ENCODE measurements at places on chromosomes 12 and 14. TPM values are rescaled to one million over a fixed set of nuclear protein-coding genes. Genes with fewer than 3 reads are reported as not detected.

DNA sequence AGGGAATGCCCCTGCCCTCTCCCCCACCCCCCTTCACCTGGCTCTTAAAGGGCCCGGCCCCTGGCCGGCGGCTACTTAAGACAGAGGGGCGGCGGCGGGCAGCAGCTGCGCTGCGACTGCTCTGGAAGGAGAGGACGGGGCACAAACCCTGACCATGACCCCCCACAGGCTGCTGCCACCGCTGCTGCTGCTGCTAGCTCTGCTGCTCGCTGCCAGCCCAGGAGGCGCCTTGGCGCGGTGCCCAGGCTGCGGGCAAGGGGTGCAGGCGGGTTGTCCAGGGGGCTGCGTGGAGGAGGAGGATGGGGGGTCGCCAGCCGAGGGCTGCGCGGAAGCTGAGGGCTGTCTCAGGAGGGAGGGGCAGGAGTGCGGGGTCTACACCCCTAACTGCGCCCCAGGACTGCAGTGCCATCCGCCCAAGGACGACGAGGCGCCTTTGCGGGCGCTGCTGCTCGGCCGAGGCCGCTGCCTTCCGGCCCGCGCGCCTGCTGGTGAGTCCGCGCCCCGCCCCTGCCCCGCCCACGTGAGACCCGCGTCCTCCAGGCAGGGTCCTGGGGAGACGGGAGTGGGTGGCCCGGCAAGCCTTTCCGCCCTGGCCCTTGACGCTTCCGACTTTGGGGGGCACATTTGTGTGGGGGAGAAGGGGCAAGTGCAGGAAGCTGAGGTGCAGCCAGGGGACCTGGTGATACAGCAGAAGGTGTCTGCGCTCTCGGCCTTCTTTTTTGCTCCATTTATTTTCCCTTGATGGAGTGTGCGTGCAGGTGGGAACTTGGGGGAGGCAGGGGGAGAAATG is at the start of gene IGFBP6:
Gene IGFBP6, plus strand, starts transcription at position 104 of the 790 bp plus-strand sequence. Its CDS starts 51 bp downstream, at position 155.
- no peak for DNase-seq

DNA sequence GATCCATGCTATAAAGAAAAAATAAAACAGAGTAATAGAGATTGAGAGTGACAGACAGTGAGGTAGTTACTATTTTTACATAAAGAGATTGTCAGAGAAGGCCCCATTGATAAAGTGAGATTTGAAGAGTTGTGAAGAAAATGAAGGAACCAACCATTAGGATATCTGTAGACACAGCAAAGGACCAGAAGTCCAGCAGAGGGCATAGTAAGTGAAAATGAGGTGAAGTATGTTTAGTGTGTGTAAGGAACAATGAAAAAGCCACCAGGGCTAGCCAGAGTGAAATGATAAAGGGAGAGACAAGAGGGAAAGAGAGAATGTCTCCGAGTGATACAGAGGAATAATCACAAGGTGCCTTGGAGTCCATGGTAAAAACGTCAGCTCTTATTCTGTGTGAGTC is 411.0 kb downstream of the NELL2 start:
- DNase-seq, result no peak

GRCh38 chr14:79193689-79194477 is 1017.4 kb downstream of the DIO2 start:
- DNase-seq, result no peak

DNA sequence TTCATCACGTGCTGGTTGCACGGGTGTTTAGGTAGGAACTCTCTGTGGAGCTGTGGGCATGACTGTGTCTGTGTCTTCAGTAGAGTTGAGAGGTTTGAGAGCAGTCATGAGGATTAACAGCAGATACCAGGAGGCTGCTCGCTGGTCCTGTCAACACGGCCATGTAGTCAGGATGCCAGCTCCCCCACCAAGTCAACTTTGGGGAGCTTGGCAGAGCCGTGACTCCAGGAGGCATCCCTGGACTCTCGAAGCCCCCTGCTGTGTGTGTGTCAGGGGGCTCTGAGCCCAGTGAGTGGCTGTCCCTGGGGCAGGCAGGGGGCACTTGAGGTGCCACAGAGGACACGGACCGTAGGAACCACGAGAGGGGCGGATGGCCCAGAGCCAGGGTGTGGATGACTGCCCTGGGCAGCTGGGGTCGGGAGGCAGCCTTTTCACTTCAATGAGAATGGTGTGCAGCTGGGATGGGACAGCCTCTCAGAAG is 7.2 kb upstream of the GPR132 start:
- no peak for DNase-seq

DNA sequence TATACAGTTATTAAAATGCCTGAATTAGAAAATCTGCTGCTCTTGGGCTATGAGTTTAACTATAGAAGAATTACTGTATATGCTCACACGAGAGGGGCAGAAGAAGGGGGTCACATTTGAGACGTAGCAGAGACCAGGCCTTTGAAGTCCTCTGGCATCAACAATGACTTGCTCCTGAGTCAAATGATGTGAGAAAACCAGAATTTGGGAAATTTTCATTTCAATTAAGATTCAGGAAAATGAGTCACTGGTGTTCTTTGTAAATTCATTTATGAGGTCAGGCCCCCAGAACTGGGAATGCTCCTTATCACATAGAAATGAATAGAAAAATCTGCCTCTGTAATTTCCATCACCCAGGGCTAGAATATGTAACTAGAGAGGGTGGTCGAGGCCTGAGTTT is 92.9 kb downstream of the APAF1 start:
- DNase-seq, result no peak

- DNase-seq, result no peak
Observed at GRCh38 chr12:26938701-26939062, 412 bp downstream of the FGFR1OP2 start.

DNA sequence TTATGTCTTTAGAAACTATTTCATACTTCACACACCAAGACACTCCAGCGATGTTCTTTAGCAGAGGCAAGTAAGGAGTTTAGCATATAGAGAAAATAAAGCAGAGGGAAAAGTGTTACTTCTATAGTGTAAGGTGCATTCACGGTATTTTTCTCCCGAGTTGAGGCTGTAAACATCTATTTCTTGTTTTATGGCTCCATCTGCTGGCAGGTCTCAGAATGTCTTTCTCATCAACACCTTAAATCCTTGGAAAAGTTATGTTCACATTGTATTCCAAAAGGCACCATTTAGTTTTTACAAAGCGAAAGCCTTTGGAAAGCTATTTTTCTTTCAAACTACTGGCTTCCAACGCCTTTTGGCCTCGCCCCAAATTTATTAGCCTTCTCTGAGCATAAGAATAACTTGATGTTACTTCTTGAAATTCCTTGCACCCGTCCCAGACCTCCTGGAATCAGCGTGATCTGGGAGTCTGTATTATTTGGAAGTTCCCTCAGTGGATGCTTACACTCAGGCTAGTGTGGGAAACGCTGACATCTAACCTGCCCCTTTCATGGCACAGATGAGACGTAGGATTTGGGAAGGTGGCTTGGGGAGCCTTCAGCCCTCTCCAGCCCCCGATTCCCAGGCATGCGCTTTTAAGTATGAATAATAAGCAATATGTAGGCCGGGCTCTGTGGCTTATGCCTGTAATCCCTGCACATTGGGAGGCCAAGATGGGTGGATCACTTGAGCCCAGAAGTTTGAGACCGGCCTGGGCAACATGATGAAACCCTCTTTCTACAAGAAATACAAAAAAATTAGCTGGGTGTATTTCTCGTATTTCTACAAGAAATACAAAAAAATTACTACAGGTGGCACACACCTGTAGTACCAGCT is 1.9 kb upstream of the PIWIL1 start:
- no peak for DNase-seq

The LHX5 gene
- not detected for total RNA-seq

- DNase-seq, result no peak
Observed at GRCh38 chr14:64118892-64119291, 175.3 kb downstream of the ESR2 start.

- DNase-seq, result no peak
Observed at GRCh38 chr12:114397978-114398881, 7.7 kb downstream of the TBX5 start.

- no peak for DNase-seq
Observed at GRCh38 chr12:20549108-20549719, 145.9 kb upstream of the SLCO1C1 start.

DNA sequence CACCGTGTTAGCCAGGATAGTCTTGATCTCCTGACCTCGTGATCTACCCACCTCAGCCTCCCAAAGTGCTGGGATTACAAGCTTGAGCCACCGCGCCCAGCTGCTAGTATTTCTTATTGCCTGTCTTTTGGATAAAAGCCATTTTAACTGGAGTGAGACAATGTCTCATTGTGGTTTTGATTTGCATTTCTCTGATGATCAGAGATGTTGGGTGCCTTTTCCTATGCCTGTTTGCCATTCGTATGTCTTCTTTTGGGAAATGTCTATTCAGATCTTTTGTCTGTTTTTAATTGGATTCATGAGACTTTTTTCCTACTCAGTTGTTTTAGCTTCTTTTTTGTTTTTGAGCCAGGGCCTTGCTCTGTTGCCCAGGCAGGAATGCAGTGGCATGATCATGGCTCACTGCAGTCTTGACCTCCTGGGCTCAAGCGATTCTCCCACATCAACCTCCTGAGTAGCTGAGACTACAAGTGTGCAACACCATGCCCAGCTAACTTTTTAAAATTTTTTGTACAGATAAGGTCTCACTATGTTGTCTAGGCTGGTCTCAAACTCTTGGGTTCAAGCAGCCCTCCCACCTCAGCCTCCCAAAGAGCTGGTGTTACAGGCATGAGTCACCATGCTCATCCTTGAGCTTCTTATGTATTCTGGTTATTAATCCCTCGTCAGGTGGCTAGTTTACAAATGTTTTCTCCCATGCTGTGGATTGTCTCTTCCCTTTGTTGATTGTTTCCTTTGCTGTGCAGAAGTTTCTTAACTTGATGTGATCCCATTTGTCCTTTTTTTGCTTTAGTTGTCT is 65.9 kb downstream of the ACACB start:
- DNase-seq, result no peak

- no peak for DNase-seq
Observed at GRCh38 chr12:66620026-66620425, 58.9 kb downstream of the GRIP1 start.

- no peak for DNase-seq
Observed at GRCh38 chr12:94731733-94732360, 81.5 kb upstream of the TMCC3 start.

The ZC2HC1C gene
- total RNA-seq, result not detected

GRCh38 chr14:67508956-67509355 is 20.4 kb upstream of the TMEM229B start:
- DNase-seq, result no peak

DNA sequence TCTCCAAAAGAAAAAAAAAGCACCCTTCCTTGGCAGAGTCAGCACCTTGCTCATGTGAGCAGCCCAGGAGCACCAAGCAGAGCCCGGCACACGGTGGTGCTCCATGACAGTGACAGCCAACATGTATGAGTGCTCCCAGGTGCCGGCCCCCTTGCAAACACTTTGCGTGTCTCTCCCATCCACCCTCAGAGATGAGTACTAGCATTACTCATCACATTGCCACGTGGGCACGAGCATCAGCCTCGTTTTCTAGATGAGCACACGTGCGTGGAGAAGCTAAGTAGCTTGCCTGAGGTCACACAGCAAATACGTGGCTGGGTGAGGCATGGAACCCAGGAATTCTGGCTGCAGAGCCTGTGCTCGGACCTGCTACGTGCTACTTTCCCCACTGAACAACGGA is 177.9 kb upstream of the PRMT8 start:
- DNase-seq, result no peak

DNA sequence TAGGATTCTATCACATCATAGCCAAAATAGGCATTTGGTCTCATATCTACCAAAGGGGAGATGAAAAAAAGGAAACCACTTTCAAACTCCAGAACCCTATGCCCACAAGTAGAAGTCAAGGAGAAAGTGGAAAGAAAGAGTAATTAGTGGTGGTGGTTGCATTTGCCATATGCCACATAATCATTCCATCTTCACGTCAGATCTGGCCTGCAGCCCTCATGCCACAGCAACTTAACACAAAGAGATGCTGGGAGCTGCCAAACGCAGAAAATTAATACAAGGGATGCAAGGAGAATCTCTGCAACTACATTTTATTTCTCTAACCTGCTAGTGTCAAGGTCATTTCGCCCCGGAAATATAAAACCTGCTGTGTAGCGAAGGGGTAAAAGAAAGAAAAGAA is 148.6 kb upstream of the FOXN3 start:
- DNase-seq, result no peak

DNA sequence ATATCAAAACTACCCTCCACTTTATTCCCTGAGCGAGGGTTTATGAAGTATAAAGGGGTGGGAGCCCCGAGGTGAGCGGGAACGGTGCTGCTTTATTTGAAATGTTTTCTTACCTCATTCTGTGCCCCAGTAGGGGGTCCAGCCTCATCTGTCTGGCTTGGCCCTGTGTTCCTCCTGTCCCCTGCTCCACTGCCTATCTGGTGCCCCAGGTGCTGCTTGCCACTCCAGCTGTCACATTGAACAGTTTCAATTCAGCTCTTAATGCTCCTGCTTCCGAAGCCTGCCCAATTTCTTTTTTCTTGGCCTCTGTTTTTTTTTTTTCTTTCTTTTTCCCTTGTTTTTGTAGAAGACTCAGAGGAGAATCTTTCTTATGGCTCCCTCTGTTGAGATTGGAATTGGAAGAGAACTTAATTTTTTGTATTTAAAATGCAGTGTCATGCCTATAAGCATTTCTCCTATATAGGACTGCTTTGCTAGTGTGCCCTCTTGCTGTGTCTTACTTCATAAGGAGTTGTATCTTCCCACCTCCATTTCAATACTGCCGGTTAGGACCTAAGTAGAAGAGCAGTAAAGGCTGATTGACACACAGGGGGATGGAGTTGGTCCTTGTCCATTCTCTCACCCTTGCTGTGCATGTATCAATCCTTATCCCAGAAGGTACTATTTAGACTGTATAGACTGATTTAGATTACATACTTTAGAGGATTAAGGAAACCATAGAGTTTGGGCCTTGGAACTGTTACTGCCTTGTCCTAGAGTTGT is 2.3 kb downstream of the ATXN7L3B start:
- DNase-seq, result no peak

DNA sequence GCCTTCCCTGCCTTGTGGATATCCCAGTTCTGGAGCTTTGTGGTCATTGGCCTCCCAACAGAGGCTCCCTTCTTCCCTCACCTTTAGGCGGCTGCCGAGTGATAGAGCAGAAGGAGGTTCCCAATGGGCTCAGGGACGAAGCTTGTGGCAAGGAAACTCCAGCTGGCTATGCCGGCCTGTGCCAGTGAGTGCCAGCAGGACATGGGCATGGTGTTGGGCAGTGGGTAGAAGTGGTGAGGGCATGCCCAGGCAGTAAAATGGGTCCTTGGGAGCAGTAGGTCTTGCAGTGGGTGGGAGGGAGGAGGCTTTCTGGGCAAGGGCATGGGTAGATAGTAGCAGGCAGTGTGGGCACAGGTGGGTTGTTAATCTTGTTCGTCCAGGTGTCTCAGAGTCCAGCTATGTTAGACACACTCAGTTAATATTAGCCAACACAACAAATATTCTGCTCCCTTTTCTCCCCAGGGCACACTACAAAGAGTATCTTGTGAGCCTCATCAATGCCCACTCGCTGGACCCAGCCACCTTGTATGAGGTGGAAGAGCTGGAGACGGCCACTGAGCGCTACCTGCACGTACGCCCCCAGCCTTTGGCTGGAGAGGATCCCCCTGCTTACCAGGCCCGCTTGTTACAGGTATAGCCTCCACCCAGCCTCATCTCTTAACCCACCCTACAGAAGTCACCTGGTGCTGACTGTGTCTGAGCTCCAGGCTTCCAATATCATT is 1.1 kb upstream of the IRF9 start:
- DNase-seq, result no peak

Measured in vagina (tissue), 2 donors.